ENCODE measurements at places on chromosomes 3 and 15. TPM values are rescaled to one million over a fixed set of nuclear protein-coding genes. Genes with fewer than 3 reads are reported as not detected.

Gene PLS1
- 2.6 TPM for total RNA-seq

Gene ALDH1A3
- not detected for total RNA-seq

Gene IL20RB
- 1.3 TPM for total RNA-seq

Gene CD276
- 1.8 TPM for total RNA-seq

Gene ERICH6
- total RNA-seq, result 0.23 TPM

Gene C3orf20
- 0.25 TPM for total RNA-seq

Gene FEZF2
- total RNA-seq, result not detected

Gene BCL2A1
- 34.6 TPM for total RNA-seq

Gene MFGE8
- total RNA-seq, result 100 TPM

Gene GJD2
- not detected for total RNA-seq

Gene METTL6
- 18.6 TPM for total RNA-seq

Gene CLDN18
- not detected for total RNA-seq

Gene GOLGA8M
- 7.7 TPM for total RNA-seq

Data from activated naive CD8-positive, alpha-beta T cell treated with anti-CD3 and anti-CD28 coated beads, Interleukin-2, amount 10 ng/mL, durations not matched to agents 7 days and 5 days (primary cell).